ENCODE measurements at places on chromosomes 7 and 10. TPM values are rescaled to one million over a fixed set of nuclear protein-coding genes. Genes with fewer than 3 reads are reported as not detected.

RET gene
- 0.27 TPM for total RNA-seq

SLC26A5 gene
- not detected for total RNA-seq

DNA sequence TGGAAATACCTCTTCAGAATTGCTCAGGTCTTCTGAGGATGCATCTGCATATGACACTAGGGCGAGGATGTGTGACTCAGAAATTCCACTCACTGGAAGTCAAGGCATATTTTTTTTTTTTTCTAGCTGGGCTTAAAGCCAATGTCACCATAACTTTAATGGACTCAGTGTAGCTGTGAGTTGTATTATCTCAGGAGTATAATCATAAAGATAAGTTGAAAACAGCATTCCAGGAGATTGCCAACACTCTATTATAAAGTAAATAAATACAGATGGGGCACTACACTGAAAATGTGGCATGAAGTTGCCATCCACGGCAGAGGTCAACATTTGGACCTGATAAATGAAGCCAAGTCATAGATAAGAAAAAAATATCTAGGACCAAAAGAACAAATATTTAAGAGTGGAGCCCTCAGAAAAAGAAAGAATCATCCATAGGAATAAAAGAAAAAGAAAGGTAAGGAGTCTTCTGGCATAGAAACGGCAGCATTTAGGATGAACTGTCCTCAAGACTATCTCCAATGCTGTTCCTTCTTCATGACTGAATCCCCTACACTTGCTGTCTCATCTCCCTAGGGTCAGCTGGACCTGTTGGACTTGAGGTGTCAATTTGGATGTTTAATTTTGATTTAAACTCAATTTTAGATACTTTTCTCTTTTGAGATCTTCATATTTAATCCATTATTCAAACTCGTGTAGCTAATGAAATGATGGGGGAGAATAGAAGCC is 72.9 kb upstream of the CAV2 start:
- DNase-seq, result peak; percentile 89

GRCh38 chr10:52551046-52551445 is 221.5 kb downstream of the MBL2 start:
- DNase-seq, result peak; percentile 30

DNA sequence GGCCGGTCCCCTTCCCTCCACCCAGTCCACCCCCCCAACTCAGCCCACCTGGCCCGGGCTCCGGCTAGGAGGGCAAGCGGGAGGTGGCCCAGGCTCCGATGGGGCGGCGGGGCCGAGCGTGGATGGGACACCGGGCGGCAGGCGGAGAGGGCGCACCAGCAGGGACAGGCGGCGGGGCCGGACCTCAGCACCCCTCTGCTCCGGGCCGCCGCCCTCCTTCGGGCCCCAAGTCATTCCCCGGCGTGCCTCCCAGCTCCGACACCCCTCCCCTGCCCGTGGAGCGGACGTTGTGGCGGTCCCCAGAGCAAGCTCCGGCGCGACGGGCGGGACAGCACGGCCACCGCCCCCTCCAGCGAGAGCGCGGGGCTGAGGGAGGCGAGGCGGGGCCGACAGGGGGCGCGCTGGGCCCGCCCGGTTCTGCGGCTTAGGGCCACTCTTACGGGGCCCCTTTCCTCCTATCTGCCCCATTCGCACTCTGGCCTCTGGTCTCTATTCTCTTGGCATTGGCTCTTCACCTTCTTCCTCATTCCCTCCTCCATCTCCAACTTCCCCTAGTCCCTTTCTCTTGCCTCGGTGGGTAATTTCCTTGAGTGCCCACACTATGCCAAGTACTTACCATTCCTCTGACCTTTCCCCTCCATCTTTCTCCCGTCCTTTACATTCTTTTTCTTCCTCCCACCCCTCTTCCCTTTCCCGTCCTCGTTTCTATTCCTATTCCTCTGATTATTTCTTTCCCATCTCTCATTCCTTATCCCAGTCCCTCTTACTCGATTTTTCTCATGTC is 701 bp upstream of the GBX1 start:
- DNase-seq, result no peak

GRCh38 chr7:34902182-34902581 is 135.1 kb downstream of the DPY19L1 start:
- no peak for DNase-seq

- no peak for DNase-seq
Observed at GRCh38 chr10:127257395-127257794, 61.0 kb upstream of the INSYN2A start.

GRCh38 chr7:18151422-18151821 is 123.8 kb upstream of the PRPS1L1 start:
- no peak for DNase-seq

DNA sequence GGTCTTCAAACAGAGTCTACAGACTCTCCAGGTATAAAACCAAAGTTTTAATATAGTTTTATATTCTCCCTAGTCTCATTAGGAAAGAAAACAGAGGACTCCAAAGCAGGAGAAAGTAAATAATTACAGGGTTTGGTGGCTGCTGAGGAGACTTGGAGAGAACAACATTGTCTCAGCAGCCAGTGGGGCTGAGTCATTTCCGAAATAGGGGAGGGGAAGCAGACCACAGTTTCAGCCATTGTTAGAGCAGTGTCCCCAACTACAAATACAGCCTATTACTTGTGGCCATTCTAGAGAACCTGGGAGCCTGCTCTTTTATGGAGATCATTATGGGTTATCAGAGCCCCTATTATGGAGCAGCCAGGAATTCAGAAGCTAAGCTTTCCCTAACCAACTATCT is 44.2 kb upstream of the A1CF start:
- peak; percentile 7 for DNase-seq

- no peak for DNase-seq
Observed at GRCh38 chr10:117552156-117552631, 9.6 kb downstream of the EMX2 start.

- no peak for DNase-seq
Observed at GRCh38 chr7:96479015-96479645, 157.2 kb upstream of the SLC25A13 start.

DNA sequence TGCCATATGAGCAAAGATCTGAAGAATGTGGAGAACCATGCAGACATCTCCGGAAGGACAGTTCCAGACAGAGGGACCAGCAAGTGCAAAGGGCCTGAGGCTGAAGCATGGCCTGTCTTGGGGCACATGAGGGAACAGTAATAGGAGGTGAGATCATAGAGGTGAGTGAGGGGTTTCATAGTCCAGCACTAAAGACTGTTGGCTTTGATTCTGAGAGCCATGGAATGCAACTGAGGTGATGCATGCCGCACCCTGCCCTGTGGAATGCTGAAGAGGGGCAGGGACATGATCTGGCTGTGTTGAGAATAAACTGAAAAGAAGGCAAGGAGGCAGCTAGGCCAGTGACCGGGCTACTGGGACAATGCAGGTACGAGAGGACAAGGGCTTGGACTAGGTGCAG is 253.1 kb upstream of the KLF14 start:
- DNase-seq, result no peak

GRCh38 chr7:137196648-137197047 is 146.9 kb downstream of the PTN start:
- DNase-seq, result no peak

Data from fibroblast of the aortic adventitia (primary cell).